ENCODE measurements at places on chromosomes 12 and 14.

DNA sequence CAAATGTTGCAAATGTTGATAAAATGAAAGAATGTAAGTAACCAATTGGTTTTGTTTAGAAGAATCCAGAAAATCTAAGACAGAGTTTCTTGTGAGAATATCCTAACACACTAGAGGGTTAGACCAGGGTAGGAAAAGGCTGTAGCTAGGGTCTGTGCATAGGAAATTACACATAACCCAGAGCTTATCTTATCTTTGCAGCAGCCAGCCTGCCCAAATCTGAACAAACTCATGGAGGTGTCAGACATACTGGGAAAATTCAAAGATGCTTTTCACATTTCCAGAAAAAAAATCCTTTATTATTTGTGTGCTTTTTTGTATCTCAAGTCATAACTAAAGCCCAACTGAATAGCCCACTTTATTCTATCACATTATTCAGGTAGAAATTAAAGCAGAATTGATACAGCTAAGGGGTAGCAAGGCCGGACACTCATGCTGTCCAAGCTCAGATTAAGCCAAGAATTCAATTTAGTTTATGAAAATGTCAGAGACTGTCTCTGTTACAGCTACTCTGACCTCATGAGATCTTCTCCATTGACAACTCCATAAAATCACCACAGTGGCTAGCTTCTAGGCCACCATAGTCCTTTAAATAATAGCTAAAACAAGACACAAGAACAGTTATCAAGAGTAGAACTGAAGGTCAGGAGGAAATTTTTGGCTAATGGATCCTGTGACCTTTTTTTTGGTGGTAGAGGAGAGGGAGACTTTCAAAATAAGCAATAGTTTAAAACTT is 169.6 kb upstream of the RASSF8 start:
- no peak for DNase-seq

GRCh38 chr12:29771786-29772185 is 12.0 kb downstream of the TMTC1 start:
- DNase-seq = no peak

GRCh38 chr12:77575376-77575919 is 255.2 kb upstream of the NAV3 start:
- DNase-seq = no peak

DNA sequence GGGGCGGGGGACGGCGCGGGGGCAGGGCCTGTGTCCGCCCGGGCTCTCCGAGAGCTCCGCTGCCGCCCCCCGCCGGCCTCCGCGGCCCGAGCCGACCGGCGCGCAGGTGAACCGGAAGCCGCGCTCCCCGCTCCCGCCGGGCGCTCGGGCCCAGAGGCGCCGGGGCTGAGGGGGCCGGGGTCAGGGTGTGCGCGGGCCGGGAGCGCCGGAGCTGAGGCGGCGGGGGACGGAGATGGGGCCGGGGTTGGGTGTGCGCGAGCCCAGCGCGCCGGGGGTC is 431 bp downstream of the HIP1R start:
- peak; percentile 58 for DNase-seq

GRCh38 chr12:241266-241665 is 21.4 kb downstream of the SLC6A13 start:
- DNase-seq = no peak

DNA sequence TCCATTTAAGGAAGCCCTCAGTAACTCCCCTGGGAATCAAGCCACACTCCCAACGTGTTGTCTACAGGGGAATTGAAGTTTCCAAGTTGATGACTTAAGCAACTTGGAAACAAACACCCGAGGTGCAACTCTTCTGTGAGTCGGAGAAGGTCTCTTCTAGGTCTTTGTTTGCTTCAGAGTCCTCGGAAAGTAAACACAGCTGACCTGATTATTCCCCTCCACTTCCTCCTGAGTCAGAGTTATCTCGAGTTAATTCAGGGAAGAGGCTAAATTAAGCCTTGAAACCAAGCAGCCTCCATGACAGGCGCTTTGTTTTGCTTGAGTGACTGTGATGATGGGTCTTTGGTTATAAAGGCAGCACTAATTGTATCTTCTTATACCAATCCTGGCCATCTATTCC is 41.8 kb downstream of the TUNAR start:
- no peak for DNase-seq

- DNase-seq = no peak
These were observed 121.5 kb upstream of the EGLN3 start for GRCh38 chr14:34072401-34072800.

DNA sequence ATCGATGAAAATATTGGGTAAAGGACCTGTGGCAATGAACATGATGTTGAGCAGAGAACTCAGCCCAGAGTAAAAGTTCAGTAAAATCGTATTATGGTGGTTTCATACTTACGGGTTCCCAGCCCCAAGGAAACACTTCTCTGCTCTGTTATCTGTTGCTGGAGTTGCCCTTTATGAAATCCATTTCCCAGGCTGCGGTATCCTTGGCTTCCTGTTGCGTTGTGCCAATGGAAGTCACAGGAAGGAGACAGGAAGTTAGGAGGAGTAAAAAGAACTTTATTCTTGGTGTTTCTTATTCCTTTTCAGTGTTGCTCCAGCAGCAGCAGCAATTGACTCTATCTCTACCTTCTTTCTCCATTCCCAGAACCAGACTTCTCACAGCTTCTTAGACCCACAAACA is 965.2 kb downstream of the VRK1 start:
- no peak for DNase-seq

DNA sequence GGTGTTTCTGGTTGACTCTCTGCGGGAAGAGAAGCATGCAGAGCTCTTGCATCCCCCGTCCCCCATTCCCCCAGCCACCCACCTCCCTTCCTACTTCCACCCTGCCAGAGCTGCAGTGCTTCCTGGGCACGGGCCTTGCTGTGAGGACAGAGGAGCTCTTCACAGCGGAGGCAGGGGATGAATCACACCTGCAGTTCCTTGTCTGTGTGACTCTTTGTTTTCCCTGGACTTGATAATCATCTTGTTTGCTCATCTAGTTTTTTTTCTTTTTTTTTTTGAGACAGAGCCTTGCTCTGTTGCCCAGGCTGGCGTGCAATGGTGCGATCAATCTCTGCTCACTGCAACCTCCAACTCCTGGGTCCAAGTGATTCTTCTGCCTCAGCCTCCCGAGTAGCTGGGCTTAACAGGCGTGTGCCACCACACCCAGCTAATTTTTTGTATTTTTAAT is 27.8 kb downstream of the ANKRD9 start:
- no peak for DNase-seq

GRCh38 chr12:41684997-41685396 is 459.7 kb downstream of the GXYLT1 start:
- DNase-seq = no peak

DNA sequence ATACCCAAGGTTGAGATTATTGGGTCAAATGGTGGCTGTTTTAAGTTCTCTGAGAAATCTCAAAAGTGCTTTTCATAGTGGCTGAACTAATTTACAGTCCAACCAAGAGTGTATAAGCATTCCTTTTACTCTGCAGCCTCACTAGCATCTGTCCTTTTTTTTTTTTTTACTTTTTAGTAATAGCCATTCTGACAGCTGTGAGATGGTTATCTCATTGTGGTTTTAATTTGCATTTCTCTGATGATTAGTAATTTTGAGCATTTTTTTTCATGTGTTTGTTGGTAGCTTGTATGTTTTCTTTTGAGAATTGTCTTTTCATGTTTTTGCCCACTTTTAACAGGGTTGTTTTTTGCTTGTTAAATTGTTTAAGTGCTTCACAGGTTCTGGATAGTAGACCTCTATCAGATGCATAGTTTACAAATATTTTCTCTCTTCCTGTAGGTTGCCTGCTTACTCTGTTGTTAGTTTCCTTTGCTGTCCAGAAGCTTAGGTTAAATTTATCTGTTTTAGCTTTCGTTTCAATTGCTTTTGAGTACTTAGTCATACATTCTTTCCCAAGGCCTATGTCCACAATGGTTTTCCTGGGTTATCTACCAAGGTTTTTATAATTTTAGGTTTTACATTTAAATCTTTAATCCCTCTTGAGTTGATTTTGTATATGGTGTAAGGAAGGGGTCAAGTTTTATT is 881.3 kb upstream of the SEL1L start:
- DNase-seq = no peak

- DNase-seq = no peak
These were observed 3.5 kb upstream of the ACTN1 start for GRCh38 chr14:68982581-68982980.

- peak; percentile 37 for DNase-seq
These were observed 59.3 kb downstream of the DNAI7 start for GRCh38 chr12:25135531-25136154.

DNA sequence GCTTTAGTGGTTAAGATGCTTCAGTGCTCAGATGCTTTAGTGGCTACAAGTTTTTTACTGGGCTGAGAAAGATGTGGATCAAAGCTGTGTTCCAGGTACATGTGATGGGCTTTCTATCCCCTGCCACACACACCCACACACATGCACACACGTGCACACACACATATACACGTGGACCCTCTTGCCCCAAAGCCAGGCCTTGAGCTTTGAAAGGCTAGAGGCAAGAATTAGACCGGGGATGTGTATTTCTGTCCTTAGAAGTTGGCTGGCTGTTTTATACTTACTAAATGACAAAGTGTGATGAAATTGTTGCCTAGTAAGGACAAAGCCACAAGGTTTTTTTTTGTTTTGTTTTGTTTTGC is 376.5 kb downstream of the C12orf75 start:
- no peak for DNase-seq

GRCh38 chr12:85588221-85588620 is 248.0 kb downstream of the RASSF9 start:
- no peak for DNase-seq

DNA sequence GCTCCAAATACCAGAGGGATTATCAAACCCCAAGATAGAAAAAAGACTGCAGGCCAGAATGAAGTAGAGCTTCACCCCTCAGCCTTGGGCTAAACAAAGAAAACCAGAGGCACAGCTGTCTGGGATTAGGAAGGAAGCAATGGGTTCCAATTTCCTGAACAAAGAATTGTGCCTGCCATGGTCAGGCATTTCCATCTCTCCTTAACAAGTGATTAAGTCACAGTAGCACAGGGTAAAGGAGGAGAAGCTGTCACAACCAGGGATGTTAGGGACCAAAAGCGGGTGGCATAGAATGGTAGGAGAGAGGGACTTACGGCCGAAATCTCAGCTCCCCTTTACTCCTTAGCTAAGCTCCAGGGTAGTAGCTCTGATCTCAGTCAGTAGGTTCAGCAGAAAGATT is 33.9 kb downstream of the SPTLC2 start:
- DNase-seq = no peak

- no peak for DNase-seq
These were observed 11.5 kb downstream of the MYO1H start for GRCh38 chr12:109359131-109359690.

DNA sequence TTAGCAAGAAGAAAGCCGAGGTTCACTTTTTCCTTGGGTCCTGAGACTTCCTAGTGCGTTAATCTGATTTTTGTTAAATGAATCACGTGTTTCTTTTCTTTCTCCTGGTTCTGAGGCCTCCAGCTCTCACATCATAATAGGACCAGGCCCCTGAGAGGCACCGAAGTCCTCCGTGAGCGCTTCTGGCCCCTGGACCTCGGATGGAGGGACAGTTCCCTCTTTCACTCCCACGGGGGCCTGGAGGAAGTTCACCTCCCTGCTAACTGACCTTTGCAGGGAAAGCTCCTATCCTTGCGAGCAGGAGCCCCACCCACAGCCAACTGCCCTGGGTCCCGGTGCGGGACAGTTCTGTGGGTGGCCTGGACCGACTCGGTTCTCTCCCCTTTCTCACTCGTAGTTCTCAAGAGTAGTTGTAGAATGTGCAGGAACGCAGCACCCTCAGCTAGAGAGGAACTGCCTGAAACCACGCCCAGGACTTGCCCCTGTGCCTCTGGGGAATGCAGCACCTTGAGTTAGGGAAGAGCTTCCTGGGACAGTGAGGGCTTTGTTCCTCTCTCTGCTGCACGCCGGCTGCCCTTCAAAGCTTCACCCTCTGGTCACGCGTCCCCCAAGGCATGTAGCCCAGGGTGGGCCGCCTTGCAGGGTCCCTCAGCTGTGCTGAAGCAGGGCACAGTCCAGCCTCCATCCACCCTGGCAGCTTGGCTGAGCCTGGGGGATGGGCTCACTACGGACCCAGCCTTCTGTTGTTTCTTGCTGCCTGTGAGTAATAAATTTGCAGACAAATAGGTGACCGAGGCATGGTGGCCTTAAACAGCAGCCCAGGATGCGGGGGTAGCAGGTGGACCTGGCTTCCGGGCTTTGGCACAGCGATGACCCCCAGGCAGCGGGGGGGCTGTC is 264.6 kb downstream of the ADGRD1 start:
- DNase-seq = no peak

DNA sequence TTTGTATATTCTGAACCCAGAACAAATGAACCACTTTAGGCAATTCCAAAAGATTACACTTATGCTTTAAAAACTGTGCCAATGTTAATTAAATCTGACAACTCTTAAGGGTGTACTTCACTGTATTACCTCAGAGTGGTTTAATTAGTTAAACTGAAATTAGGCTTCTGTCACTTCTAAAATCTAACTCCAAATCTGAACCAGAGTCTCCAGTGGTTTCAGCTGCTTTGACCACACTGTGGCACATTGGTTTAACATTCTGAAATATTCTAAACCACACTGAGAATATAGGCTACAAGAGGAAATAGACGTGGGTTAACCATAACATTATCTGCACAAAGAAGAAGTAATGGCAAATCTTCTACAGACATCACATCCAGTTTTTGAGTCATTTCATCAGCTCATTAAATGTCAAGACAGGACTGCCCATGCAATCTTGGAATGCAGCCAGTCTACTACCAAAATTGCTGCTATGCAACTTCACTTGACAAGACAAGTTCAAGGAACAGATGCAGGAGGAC is 94.8 kb downstream of the LRP6 start:
- peak; percentile 41 for DNase-seq

GRCh38 chr12:114823724-114824123 is 139.7 kb upstream of the TBX3 start:
- no peak for DNase-seq

DNA sequence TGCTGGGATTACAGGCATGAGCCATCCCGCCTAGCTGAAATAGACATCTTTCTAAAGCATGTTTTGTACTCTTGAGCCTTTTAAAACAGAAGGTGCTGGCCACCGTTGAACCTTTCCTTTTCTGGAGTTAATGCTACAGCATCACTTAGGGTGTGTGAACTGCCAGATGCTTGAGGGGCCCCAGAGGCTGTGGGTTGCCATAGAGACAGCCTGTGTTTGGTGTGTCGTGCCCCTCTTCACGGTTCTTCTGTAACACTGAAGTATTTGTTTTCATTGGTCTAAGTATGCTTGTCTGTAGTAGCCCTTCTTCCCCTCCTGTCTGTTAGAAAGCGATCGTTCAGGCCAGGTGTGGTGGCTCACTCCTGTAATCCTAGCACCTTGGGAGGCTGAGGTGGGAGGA is 30.8 kb downstream of the PLEKHG3 start:
- no peak for DNase-seq
